ENCODE measurements at places on chromosomes 1 and 21. TPM values are rescaled to one million over a fixed set of nuclear protein-coding genes. Genes with fewer than 3 reads are reported as not detected.

DNA sequence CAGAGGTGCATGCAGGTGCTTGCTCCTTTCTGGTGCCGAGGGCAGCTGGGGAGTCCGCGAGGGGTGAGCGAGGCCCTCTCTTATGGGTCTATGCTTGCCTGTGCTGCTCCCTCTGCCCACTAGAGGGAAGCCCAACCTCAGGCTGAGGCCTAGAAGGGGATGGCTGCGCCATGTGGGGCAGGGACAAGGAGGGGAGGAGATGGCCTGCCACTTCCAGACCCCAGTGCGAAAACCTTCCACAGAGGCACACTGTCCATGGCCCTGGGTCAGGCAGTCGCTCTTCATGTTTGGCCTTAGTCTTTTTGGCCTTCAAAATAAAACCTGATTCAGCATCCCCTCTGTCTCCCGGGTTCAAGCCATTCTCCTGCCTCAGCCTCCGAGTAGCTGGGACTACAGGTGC lies 14.0 kb downstream of the RHBG start:
- DNase-seq: peak; percentile 80

- DNase-seq: no peak
These were observed 10.6 kb upstream of the KCNN3 start for GRCh38 chr1:154880671-154881070.

GRCh38 chr1:233256191-233256590 lies 39.3 kb downstream of the PCNX2 start:
- DNase-seq: no peak

DNA sequence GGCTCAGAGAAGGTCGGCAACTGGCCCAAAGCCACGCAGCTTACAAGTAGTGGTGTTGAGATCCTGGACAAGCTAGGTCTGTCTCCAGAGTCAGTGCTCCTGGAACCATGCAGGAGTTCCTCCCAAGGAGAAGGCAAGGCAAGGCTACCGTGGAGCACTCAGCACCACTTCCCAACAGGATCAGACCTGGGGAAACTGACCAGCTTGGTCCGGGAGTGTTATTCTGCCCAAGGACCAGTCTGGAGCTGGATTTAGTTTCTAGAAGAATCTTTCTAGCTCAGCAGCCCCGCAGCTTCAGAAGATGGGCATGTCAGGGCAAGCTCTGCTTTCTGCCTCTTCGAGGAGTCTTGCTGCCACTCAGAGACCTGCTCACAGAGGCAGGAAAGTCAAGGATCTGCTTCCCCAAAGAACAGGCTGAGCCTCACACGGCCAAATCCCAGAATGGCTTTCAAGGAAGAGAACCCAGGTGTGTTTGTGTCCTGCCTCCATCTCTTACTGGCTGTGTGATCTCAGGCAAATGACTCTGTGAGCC lies 302.8 kb downstream of the MATN1 start:
- no peak for DNase-seq

DNA sequence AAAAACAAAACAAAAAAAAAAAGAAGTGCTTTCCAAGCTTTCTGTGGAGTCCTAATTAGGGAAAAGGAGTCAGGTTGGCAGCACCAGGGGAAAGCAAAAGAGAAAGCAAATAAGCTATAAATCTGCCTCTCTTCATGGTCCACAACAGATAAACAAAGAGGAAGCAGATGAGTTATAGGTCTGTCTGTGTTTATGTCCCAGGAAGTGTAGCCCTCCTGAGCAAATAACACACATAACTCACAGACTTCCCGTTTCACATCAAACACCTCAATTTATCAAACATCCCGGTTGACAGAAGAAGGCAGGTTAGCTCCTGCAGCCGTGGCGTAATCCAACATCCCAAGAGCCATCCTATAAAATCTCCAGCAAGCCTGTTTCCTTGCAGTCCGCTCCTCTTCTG lies 5.6 kb upstream of the SLC2A5 start:
- DNase-seq: no peak

- peak; percentile 83 for DNase-seq
These were observed 177.7 kb downstream of the ADSS2 start for GRCh38 chr1:244273845-244274619.

GRCh38 chr1:205994346-205994745 lies 8.8 kb downstream of the RAB7B start:
- DNase-seq: no peak

DNA sequence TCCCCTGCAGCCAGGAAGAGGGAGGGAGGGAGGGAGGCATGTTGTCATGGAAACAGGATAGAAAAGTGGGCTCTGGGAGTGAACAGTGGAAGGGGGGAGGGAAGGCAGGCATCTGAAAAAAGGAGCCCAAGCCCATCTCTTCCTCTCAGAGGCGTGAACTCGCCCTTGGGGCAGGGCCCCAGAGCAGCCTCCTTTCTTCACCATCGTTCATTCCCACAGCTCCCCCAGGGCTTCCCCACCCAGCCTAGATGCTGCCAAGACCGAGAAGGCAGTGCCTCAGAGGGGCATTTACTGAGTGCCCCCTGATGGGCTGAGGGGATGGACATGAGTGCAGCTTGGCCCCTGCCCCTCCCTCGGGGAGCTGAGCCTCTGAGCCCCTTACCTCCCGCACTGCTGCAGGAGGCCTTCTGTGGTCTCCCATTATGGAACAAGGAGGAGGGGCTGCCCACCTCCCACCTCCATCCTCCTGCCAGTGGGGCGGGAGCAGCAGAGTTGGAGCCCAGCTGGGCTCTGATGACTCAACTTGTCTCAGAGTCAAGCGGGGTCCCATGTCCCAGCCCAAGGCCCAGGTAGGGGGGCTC lies 39.1 kb upstream of the KIF21B start:
- no peak for DNase-seq

- no peak for DNase-seq
These were observed 3.6 kb downstream of the TFF1 start for GRCh38 chr21:42362700-42363099.

GRCh38 chr1:114607223-114607622 lies 25.8 kb upstream of the BCAS2 start:
- DNase-seq: no peak

DNA sequence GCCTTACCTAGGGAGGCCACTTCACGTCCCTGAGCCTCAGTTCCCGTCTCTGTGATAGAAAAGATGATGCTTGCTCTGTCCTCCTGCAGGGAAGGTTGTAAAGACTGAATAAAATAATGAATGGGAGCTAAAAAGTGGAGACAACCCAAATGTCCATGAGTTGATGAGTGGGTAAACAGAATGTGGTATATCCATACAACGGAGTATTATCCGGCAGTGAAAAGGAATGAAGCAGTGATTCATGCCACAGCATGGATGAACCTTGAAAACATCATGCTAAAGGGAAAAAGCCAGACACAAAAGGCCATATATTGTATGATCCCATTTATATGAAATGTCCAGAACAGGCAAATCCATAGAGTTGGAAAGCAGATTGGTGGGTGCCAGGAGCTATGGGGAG lies 77.9 kb downstream of the KAZN start:
- DNase-seq: no peak

- DNase-seq: no peak
These were observed 41.2 kb downstream of the MAP3K21 start for GRCh38 chr1:233368789-233369130.

DNA sequence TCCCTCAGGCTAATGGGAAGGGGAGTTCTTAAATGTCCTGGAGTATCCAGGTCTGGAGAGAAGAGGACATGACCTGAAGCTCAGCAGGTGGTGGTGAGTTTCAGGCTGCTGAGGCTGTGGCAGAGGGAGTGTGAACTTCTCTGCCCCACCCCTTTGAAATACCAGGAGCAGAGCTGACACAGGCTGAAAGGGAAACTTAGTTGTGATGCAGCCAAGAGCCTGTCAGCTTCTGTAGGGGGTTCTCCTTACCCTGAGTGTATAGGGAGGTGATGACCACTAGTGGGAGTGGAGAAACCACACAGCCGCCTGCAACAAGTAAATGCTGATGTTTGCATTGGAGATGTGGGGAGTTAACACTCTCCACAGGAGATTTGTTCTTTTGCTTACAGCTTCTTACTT lies 152.3 kb downstream of the FCRL5 start:
- DNase-seq: no peak

Gene LCE1F
- total RNA-seq: not detected

Gene CELA2A
- total RNA-seq: not detected

Gene BGLAP
- total RNA-seq: 2.8 TPM

Gene SYT14
- 22.4 TPM for total RNA-seq

Gene CYYR1
- 89.1 TPM for total RNA-seq

Gene LIPI
- 123 TPM for total RNA-seq

Gene GBP3
- 6.3 TPM for total RNA-seq

Gene TRIM58
- not detected for total RNA-seq
